ENCODE measurements at places on chromosomes 13 and 19. TPM values are rescaled to one million over a fixed set of nuclear protein-coding genes. Genes with fewer than 3 reads are reported as not detected.

Gene OR10H4
- not detected for total RNA-seq

Gene MBD3L3
- not detected for total RNA-seq

Gene SIRT2
- 68.4 TPM for total RNA-seq

Gene ZNF813
- total RNA-seq: 0.81 TPM

Gene RFPL4AL1
- not detected for total RNA-seq

Gene GET3
- total RNA-seq: 50.0 TPM

Gene LGALS4
- total RNA-seq: 3.5 TPM

Gene NLRP11
- total RNA-seq: not detected

Gene ZNF135
- total RNA-seq: 9.5 TPM

Gene FCGBP
- total RNA-seq: 120 TPM

- H3K27me3 ChIP-seq: no peaks in the 10 kb centered on the region
- peaks cover 15% of the 10 kb centered on the region for H3K36me3 ChIP-seq
- no peaks in the 10 kb centered on the region for H3K4me1 ChIP-seq
- no peak for DNase-seq
Observed at GRCh38 chr19:11064831-11065303, 24.4 kb upstream of the LDLR start.

GRCh38 chr13:80105350-80105749 is 235.6 kb downstream of the SPRY2 start:
- H3K36me3 ChIP-seq: no peaks in the 10 kb centered on the region
- H3K27me3 ChIP-seq: no peaks in the 10 kb centered on the region
- DNase-seq: no peak

- H3K4me3 ChIP-seq: no peak overlapping the region
- H3K4me1 ChIP-seq: no peaks in the 10 kb centered on the region
- no peaks in the 10 kb centered on the region for H3K27me3 ChIP-seq
- no peak for DNase-seq
- H3K27ac ChIP-seq: no peak overlapping the region
Observed at GRCh38 chr19:30968210-30968609, 381.0 kb downstream of the TSHZ3 start.

- DNase-seq: no peak
- H3K27ac ChIP-seq: no peak overlapping the region
- no peak overlapping the region for H3K4me3 ChIP-seq
- no peaks in the 10 kb centered on the region for H3K27me3 ChIP-seq
Observed at GRCh38 chr13:44792096-44792495, 197.2 kb downstream of the NUFIP1 start.

- H3K27ac ChIP-seq: peak overlapping the region; percentile 17
- no peak for DNase-seq
- H3K36me3 ChIP-seq: no peaks in the 10 kb centered on the region
- no peak overlapping the region for H3K4me3 ChIP-seq
- peaks cover 10% of the 10 kb centered on the region for H3K4me1 ChIP-seq
- no peaks in the 10 kb centered on the region for H3K27me3 ChIP-seq
Observed at GRCh38 chr13:33642374-33643065, 175.4 kb upstream of the RFC3 start.

DNA sequence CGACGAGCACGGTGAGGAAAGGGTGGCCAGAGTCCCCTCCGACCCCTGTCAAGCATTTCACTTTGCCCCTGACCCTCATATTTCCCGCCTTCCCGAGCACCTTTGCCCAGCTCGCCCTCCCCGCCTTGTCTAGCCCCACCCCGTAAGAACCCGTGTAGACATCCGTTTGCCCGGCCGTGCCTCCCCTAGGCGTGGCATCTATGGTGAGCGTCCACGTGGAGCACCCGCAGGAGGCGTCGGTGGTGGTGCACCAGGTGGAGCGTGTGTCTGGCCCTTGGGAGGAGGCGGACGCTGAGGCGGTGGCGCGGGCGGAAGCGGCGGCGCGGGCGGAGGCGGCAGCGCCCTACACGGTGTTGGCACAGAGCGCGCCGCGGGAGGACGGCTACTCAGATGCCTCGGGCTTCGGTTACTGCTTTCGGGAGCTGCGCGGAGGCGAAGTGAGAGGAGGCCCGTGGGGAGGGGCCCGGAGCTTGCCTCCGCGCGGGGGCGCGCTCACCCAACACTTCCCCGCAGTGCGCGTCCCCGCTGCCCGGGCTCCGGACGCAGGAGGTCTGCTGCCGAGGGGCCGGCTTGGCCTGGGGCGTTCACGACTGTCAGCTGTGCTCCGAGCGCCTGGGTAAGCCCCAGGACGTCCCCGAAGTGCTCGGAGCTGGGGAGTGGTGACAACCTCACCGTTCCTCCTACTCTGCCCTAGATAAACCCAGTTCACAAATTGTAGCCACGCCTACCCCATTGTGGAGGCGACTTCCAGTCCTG is 4.2 kb downstream of the LTBP4 start:
- H3K27me3 ChIP-seq: no peaks in the 10 kb centered on the region
- no peak for DNase-seq
- H3K27ac ChIP-seq: peak overlapping the region; percentile 47
- no peaks in the 10 kb centered on the region for H3K36me3 ChIP-seq

DNA sequence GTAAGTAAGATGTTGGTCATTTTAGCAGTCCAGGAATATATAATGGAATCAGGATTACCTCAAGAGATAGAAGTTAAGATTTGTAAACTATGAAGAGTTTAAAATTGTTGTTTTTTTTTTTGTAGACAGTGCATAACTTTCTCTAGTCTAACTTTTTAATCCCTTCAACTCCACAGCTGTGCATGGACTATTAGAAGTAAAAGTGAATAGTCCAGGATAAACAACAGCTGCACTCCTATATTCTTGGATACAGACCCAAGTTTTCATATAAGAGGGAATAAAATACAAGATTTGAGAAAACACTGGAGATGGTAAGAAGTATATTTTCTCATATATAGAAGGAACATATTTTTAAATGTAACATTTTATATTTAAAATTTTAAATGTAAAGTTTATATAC is 1509.9 kb downstream of the SLITRK5 start:
- no peaks in the 10 kb centered on the region for H3K36me3 ChIP-seq
- H3K27me3 ChIP-seq: no peaks in the 10 kb centered on the region
- H3K4me1 ChIP-seq: no peaks in the 10 kb centered on the region
- H3K4me3 ChIP-seq: no peak overlapping the region

DNA sequence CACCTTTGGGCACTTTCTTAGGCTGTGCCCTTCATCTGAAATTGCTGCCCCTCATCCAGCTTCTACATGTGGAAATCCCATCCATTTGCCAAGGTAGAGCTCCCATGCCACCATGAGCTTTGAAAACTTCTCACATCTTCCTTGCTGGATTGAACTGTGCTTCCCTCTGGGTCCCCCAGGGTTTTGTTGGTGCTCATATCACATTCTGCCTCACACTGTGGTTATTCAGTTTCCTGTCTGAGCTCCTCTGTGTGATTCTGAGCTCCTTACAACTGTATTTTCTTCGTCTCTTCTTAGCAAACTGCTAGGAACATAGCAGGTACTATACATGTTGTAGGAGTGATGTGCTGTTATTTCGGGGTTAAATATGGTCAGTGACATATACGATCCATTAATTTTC is 74.9 kb upstream of the KL start:
- no peak for DNase-seq
- H3K4me3 ChIP-seq: no peak overlapping the region
- no peaks in the 10 kb centered on the region for H3K4me1 ChIP-seq

DNA sequence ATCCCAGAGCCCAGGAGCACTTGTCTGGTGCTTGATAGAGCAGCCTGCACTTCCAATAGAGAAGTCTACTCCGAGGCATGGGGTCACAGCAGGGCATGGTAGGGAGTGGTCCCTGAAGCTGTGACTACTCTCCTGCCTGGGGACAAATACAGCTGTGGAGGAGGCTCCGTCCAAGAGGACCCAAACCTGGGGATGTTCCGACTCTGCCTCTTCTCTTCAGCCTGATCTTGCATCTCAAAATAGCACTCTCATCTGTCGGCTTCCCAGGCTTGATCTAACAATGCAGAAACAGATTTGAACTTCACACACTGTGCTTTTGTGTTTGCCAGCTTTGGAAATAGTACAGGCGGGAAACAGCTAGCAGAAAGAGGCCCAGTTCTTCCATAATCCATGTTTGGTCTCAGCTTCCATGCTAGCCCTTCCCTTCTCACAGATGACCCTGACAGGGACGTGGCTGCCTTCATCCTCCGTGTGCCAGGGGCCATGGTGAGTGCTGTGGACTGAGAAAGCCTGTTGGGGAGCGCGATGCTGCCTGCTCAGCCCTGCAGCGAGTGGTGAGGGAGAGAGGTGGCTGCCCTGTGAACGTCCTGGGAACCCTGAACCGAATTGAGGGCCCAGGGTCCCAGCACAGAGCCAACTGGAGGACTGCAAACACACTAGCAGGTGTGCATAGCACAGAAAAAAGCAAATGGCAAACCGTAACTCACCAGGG is 150.3 kb upstream of the GPR12 start:
- H3K4me3 ChIP-seq: no peak overlapping the region
- H3K27ac ChIP-seq: no peak overlapping the region
- no peak for DNase-seq
- no peaks in the 10 kb centered on the region for H3K4me1 ChIP-seq
- no peaks in the 10 kb centered on the region for H3K36me3 ChIP-seq

DNA sequence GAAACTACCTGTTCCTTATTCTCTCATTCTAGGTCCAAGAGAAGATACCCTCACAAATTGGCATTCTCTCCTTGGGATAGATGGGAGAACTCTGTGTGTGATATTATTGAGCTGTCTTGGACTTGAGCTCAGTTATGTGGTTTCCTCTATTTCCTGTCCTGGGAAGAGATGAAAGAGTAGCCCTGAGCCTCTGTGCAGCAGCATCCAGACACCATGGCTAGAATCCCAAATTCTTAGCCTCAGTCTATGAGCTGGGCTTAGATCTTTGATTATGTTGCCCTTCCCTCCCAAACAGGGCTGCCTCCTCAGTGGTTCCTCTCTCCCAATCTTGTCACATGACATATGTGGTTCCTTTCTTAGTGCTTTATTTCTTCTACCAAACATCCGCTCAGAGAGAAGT is 290.7 kb downstream of the SPRY2 start:
- H3K4me1 ChIP-seq: peaks cover 17% of the 10 kb centered on the region
- H3K27me3 ChIP-seq: no peaks in the 10 kb centered on the region

- H3K4me3 ChIP-seq: no peak overlapping the region
- H3K4me1 ChIP-seq: no peaks in the 10 kb centered on the region
- no peaks in the 10 kb centered on the region for H3K27me3 ChIP-seq
- no peak for DNase-seq
Observed at GRCh38 chr13:61146571-61146970, 269.1 kb downstream of the PCDH20 start.

- no peaks in the 10 kb centered on the region for H3K36me3 ChIP-seq
- no peak overlapping the region for H3K4me3 ChIP-seq
- H3K27me3 ChIP-seq: no peaks in the 10 kb centered on the region
- no peaks in the 10 kb centered on the region for H3K4me1 ChIP-seq
- H3K27ac ChIP-seq: no peak overlapping the region
Observed at GRCh38 chr13:109426690-109426990, 359.7 kb downstream of the IRS2 start.

- H3K4me3 ChIP-seq: no peak overlapping the region
- no peaks in the 10 kb centered on the region for H3K36me3 ChIP-seq
- no peak overlapping the region for H3K27ac ChIP-seq
- H3K4me1 ChIP-seq: no peaks in the 10 kb centered on the region
Observed at GRCh38 chr13:113915012-113915763, 51.3 kb upstream of the GAS6 start.

DNA sequence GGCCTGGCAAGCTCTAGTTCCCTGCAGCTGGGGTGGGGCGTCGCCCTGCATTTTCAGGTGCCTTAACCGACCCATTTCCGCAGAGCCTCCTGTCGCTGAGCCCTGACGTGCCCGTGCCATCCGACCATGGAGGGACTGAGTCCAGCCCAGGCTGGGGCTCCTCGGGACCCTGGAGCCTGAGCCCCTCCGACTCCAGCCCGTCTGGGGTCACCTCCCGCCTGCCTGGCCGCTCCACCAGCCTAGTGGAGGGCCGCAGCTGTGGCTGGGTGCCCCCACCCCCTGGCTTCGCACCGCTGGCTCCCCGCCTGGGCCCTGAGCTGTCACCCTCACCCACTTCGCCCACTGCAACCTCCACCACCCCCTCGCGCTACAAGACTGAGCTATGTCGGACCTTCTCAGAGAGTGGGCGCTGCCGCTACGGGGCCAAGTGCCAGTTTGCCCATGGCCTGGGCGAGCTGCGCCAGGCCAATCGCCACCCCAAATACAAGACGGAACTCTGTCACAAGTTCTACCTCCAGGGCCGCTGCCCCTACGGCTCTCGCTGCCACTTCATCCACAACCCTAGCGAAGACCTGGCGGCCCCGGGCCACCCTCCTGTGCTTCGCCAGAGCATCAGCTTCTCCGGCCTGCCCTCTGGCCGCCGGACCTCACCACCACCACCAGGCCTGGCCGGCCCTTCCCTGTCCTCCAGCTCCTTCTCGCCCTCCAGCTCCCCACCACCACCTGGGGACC is 1.2 kb downstream of the ZFP36 start:
- no peaks in the 10 kb centered on the region for H3K27me3 ChIP-seq
- no peak for DNase-seq
- H3K27ac ChIP-seq: peak overlapping the region; percentile 100
- peaks cover 37% of the 10 kb centered on the region for H3K4me1 ChIP-seq
- peaks cover 20% of the 10 kb centered on the region for H3K36me3 ChIP-seq
- peak overlapping the region; percentile 94 for H3K4me3 ChIP-seq

DNA sequence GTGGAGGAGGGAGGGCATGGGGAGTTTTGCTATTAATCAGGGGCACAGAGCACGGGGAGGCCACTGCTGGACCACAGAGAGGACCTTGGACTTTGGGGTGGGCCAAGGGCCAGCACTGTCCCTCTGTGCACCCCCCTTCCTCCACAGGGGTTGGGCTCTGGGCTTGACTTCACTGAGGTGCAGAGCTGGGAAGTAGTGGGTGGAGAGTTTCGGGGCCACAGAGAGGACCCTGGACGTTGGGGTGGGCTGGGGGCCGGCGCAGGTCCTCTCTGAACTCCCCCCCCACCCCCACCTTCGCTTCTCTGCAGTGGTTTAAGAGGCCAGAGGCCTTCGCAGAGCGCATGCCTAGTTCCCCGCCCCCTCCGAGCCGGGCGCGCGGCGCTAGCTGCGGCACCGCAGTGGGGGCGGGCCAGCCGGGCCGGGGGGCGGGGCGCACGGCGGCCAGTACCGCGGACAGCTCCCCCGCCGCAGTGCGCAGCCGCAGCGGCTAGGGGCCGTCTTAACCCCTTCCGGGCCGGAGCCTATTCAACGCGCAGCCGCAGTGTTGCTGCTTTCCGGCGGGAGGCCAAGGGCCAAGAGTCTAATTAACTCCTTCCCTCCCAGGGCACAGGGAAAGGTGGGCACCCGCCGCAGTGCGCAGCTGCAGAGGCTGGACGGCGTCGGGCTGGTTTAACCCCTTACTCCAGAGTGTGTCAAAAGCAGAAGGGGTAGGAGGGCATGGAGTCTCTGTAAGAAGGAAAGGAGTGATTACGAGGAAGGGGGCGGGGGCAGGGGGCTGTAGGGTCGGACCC is 3.7 kb downstream of the KCNC3 start:
- H3K27ac ChIP-seq: no peak overlapping the region
- peaks cover 7% of the 10 kb centered on the region for H3K4me1 ChIP-seq
- H3K4me3 ChIP-seq: peak overlapping the region; percentile 27
- no peaks in the 10 kb centered on the region for H3K36me3 ChIP-seq

- no peaks in the 10 kb centered on the region for H3K27me3 ChIP-seq
- H3K4me3 ChIP-seq: no peak overlapping the region
- no peaks in the 10 kb centered on the region for H3K36me3 ChIP-seq
- no peak for DNase-seq
- H3K27ac ChIP-seq: no peak overlapping the region
Observed at GRCh38 chr19:30256496-30256850, 115.7 kb upstream of the ZNF536 start.

All from thoracic aorta (tissue), 2 donors.